Ovary (tissue), 10 donors: ENCODE measurements at places on chromosomes 2 and 18. TPM values are rescaled to one million over a fixed set of nuclear protein-coding genes. Genes with fewer than 3 reads are reported as not detected.

RUFY4 gene
- total RNA-seq: 0.11 TPM

PAX8 gene
- 12.4 TPM for total RNA-seq

SPAG16 gene
- 31.1 TPM for total RNA-seq

ST6GAL2 gene
- 1.4 TPM for total RNA-seq

CPLX4 gene
- not detected for total RNA-seq

AGBL5 gene
- total RNA-seq: 11.7 TPM

DNA sequence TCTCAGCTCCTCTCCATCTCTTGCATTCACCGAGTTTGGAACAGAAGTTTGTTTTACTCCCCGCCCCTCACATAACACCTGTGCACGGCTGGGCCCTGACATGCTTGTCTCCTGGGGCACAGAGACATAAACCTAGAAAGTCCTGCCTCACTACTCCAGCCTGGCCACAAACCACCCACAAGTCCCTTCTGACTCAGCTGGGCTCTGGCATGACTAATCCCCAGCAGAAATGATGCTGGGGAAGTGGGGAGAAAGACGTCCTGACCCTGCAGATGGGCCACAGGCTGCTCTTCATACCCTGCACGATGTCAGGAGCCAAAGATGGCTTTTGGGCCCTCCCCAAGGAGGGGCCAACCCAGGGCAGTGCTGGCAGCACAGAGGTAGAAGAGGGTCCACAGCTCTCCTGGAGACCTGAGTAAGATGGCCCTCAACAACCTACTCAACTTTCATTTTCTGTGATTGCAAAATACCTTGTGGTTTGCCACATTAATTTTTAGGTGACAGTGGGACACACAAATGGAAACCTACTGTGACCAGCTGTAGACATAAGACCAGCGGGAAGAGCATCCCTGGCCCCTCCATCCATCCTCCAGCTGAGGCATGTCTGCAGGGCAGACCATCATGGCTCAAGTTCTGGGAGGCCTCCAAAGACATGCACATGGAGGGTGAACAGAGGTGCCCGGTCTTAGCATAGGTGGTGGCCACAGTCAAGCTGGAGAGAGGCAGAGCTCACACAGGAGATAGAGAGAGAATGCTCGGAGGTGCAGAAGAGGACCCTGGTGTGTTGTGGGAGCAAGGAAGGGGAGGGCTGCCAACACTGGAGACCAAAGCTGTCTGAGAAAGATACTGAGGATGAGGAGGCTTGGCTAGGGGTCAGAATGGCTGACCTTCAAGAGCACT is 40.0 kb downstream of the DNMT3A start:
- DNase-seq: no peak

DNA sequence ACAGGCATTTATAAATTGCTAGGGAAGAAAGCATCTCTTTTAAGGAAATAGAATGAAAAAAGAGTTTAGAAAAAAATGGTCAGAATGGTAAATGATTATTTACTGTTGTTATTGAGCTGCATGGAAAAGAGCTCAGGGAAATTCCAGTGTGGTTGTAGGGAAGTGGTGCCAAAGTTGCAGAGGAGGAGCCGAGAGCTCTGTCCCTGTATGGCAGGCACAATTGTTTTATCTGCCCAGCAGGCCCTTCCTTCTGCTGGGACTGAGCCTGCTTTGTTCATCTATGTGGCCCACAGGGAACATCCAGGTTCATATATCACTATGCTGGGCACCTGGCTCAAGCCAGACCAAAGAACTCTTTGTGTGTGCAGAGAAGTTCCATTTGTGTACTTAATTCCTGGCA is 80.8 kb upstream of the AGAP1 start:
- no peak for DNase-seq

DNA sequence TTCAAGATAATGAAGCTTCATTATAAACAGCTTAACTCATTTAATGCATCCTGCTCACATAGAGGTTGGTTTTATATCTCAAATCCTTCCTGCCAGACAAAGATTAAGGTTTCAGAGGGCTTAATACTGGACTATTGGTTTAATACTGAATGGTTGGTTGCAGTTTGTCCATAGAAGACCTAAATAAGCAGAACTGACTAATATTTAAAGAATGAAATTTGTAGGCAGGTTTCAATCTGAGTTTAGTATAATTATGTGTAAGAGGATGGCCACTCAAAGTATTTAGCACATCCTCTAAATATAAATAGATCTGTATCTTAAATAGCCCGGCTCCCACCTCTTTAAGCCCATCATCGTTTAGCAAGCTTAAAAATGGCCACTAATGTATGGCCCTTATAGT is 92.5 kb downstream of the EPB41L5 start:
- DNase-seq: no peak

GRCh38 chr2:197304556-197305011 is 6.0 kb downstream of the ANKRD44 start:
- no peak for DNase-seq

GRCh38 chr2:145050134-145050533 is 530.2 kb upstream of the ZEB2 start:
- no peak for DNase-seq

- no peak for DNase-seq
Measured at GRCh38 chr2:141570474-141571131, 560.2 kb downstream of the LRP1B start.

DNA sequence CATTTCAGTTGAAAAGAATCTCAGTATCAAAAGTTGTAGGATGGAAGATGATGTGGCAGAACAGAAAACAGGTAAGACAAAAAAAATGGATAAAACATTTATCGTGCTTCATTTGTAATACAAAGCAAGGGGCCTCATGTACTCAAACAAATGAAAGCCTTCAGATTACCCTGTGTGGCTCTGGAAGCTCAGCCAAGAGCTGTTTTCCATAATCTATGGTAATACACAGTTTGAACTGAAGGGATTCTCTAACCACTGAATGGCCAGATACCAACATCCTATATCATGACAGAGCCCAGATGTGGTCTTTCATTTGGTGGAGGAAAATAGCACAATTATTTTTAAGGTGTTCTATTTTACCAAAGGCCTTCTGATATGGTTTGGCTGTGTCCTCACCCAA is 272.1 kb upstream of the RND3 start:
- DNase-seq: no peak
